ENCODE measurements at places on chromosomes 11 and 22. TPM values are rescaled to one million over a fixed set of nuclear protein-coding genes. Genes with fewer than 3 reads are reported as not detected.
A peak's percentile ranks its signal among the peaks of the same experiment; 100 is the strongest.

GRCh38 chr11:19691815-19692500 lies 20.7 kb upstream of the NAV2 start:
- no peak for DNase-seq

GRCh38 chr11:1671658-1672057 lies 25.3 kb upstream of the KRTAP5-6 start:
- DNase-seq, result no peak

DNA sequence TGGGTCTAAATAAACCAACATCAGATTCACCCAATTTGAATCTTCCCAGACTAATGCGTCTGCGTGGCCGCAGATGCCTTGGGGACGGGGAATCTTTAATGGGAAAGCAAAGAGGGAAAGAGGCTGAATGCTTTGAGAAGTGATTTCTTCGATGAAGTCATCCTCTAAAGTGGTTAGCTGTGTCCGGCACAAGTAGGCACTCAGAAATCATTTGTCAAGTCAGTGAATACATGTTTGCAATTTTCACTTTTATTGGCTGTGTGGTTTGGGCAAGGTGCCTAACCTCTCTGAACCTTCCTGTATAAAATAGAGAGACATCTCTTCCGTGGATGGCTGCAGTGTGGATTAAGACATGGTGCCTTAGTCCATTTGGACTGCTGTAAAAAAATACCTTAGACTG lies 19.7 kb upstream of the IFT27 start:
- no peak for DNase-seq

GRCh38 chr22:17925431-17925841 lies 98.9 kb downstream of the MICAL3 start:
- DNase-seq, result no peak

GRCh38 chr11:17314232-17314547 lies 37.4 kb upstream of the NCR3LG1 start:
- DNase-seq, result no peak

- no peak for DNase-seq
Measured at GRCh38 chr11:128697645-128698174, 3.8 kb downstream of the FLI1 start.

DNA sequence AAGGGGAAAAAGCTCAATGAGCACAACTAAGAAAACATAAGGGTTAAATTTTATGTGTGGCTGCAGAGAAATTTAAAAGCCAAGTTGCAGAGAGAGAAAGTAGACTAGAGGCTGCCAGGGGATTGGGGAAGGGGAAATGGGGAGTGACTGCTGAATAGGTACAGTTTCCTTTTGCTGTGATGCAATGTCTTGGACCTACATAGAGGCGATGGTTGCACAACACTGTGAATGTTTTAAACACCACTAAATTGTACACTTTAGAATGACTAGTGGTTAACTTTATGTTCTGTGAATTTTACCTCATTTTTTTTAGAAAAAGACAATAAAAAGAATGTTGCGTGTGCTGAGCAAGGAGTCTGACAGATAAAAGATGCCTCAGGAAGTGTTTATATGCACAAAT lies 36.5 kb downstream of the TENM4 start:
- no peak for DNase-seq

GGTLC3 gene
- not detected for total RNA-seq

SELENOM gene
- 167 TPM for total RNA-seq

GRCh38 chr22:23062616-23063538 lies 7.4 kb upstream of the GNAZ start:
- DNase-seq, result no peak

C1QTNF4 gene
- total RNA-seq, result 0.74 TPM

- DNase-seq, result no peak
Measured at GRCh38 chr11:17865765-17866428, 131.3 kb downstream of the KCNC1 start.

- DNase-seq, result no peak
Measured at GRCh38 chr11:134759855-134760254, 347.8 kb upstream of the B3GAT1 start.

DNA sequence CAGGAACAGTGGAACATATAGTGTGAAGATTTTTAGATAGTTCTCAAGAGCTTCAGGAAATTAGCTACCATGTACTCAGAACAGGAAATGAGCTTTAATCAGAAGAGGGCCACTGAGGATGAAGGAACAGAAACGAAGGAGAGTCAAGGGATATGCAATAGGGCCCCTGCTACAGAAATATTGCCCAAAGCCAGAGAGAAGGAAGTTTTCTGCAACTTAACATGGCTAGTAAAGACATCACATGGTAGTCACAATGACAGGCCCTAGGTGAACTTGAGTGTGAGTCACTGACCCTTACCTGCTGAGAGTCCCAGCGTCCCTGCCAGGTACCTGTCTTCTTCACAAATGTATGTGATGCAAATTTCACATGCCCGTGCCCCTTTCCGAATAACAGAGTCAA lies 25.2 kb upstream of the CARD16 start:
- no peak for DNase-seq

MRGPRF gene
- total RNA-seq, result 16.2 TPM

DNA sequence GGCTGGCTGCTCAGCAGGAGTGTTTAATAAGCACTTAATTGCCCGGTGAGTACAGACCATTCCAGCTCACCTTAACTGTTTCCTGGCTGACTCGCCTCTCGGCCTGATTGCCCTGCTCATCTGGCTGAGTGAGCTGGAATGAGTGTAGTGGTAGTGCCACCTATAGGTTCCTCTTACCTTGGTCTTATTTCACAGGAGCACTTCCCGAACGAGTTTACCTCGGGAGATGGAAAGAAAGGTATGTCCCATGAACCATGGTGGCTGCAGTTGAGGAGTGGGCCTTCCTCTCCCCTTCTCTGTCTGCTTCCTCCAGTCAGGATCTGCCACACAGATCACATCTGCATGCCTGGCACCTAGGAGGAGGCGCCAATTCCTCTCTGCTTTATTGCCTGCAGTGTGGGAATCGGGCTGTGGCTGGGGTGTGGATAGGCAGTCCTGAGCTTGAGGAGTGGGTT lies 26.7 kb downstream of the UPB1 start:
- no peak for DNase-seq

DNA sequence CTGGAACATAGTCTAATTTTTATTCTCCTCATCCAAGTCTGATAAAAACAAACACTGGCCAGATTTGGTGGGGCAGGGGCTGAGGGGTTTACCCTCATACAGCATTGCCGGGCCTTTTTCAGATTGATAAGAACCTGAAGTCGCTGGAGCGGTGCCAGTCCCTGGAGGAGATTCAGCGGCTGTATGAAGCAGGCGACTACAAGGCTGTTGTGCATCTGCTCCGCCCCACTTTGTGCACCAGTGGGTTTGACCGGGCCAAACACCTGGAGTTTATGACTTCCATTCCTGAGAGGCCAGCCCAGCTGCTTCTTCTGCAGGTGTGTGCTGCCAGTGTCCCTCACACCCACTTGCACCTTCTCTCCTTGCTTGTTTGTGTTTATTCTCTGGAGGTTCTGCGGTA lies 55.8 kb downstream of the CABIN1 start:
- no peak for DNase-seq

MYBPC3 gene
- total RNA-seq, result 1,924 TPM

HSPB2 gene
- total RNA-seq, result 38.0 TPM

DNA sequence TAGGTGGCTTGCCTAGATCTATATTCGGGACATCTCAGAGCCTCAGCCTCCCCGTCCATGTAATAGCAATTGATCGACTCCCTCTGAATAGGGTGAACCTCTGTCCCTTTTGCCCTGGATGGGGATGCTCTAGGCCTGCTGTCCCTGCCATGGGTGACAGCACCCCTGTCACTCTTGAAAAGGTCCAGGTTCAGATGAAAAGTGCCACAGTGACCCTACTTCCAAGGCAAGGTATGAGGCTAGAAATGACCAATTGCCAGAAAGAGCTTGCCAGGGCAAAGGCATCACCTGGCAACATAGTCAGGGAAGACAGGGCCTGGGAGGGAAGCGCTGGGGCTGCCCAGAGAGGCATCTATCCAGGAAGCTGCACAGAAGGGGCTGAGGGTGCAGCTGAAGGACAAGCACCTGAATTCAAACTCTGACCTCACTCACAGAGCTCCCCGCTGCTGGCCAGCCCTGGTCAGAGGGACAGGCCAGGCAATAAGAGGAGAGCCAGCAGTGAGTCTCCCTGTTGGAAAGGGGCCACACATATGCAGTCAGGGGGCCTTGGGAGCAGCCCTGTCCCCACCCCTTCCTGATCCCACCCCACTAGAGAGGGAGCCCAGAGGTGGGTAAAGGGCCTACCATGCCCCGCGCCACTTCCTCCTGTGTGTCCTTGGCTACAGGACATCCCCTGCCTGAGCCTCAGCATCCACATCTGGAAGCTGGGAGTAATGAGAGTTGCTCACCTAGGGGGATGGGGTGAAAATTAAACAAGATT lies 9.0 kb upstream of the APOBEC3A start:
- no peak for DNase-seq

- DNase-seq, result no peak
Measured at GRCh38 chr11:128942817-128943427, at the start of gene TP53AIP1. TP53AIP1 (minus strand) TSS chr11:128942871; CDS start chr11:128937818, 5,053 bp downstream.

GRCh38 chr11:1521382-1522080 lies 35.0 kb upstream of the MOB2 start:
- DNase-seq, result peak; percentile 24

OR5B3 gene
- total RNA-seq, result not detected

DNA sequence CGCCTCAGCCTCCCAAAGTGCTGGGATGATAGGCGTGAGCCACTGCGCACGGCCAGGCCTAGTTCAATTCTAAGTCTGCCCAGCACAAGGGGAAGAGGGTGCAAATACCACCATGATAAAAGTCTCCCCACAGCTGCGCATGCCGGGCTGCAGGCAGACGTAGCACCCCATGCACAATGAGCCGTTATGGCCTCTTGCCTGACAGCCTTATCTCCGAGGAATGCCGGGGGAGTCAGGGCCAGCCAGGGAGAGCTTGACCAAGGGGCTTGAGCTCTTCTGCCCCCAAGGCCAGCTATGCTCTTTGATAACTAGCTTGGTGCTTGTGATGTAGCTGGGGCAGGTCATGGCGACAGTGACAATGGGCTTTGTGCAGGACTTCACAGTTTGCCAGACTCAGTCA lies 13.7 kb upstream of the SCUBE1 start:
- no peak for DNase-seq

DNA sequence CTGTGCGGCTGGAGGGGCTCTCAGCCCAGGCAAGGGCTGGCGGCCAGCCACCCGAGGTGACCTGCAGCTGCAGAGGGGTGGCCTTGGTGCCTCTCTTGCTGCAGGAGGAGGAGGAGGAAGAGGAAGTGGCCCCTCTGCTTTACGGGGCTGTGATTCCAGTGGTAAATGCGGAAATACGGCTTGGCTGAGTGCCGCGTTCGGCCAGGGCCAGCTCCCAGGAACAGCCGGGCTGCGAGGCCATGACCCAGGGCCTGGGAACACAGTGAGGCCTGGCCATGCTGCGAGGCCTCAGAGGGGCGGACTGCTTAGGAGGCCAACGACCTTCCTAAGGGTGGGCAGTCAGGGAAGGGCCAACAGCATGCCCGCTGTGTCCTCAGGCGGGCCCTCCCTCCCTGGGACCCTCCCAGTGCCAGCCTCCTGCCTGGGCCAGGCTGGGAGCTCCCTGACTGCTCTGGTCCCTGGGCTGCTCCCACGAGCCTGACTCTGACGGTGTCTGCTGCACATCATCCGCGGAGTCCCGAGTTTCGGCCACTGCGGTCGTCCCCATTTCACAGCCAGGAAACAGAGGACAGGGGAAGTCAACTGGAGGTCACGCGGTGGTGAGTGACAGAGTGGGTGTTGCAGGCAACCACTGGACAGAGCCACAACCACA lies 20.8 kb upstream of the PPARA start:
- DNase-seq, result peak; percentile 74

DNA sequence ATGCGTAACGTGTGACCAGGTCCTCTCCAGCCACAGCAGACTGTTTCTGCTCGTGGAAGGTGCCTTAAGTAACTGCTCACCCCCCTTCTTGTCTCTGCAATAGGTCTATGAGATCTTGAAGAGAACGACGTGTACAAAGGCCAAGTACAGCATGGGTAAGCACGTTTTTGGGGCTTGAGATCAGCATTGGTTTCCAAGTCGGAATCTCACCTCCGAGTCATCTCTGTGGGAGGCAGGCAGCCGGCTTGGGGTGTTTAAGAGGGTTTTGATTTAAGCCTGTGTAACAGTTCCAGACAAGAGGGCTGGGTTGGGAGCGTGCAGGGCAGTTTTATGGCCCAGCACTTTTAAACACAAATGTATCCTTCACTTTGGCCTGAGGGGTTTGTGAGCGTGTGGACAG lies 30.1 kb downstream of the ANO1 start:
- no peak for DNase-seq

GRCh38 chr11:95711162-95711944 lies 78.2 kb downstream of the FAM76B start:
- DNase-seq, result no peak

GRCh38 chr11:36376888-36377758 lies 81.0 kb downstream of the PRR5L start:
- DNase-seq, result peak; percentile 81

DNA sequence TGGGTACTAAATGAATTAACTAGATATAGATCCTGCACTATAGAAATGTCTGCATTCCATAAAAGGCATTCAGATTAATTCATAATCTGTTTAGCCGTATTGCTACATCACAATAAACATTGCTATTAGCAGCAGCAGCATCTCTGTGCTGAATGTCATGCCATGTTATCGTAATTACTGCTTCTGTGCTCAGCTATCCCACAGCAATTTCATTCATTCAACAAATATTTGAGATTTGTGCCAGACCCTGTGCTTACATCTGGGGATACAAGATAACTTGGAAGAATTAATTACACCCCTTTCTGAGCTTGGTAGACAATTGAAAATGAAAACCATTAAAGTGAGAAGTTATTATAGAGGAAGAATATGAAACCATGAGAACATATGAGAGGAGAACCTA lies 185.8 kb upstream of the C11orf87 start:
- no peak for DNase-seq

DNA sequence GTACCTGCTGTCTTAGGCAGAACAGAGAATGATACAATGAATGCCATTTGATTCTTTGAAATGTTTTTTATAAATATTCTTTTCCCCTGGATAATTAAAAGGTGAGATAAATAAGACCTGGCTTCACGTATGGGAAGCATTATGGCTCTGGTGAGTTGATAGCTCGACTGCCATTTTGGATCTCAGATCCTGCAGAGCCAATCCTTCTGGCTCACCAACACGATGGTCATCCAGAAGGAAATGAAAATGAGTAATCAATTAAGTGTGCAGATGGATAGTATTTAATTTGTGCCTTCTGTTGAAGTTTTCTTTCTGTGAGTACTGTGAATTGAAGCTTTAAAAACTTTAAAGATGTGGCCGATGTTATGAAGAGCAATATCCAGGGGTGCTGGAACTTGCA lies 2.7 kb downstream of the TNRC6B start:
- DNase-seq, result no peak

GRCh38 chr11:102223859-102224258 lies 93.4 kb upstream of the BIRC3 start:
- DNase-seq, result no peak

RIBC2 gene
- total RNA-seq, result not detected

ENTHD1 gene
- total RNA-seq, result not detected

DNA sequence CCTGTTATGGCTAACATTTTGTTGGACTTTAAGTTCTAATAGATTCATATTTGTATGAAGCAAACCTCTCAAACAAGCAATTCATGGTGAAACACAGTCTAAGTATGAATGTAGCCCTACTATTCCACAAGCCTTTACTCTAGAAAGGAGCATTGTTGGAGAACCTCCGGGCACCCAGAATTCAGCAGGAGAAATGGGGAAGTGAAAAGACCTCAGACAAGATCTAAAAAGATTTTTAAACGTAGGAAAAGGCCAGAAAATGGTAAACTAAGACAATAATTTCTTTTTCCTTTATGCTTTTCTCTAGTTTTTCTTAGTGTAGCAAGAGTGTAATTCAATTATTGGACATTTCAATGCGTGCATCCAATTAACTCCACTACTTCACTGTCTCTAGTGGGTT lies 426.4 kb downstream of the INSC start:
- DNase-seq, result no peak
